Colonic mucosa (tissue), 4 donors: ENCODE measurements at places on chromosomes 7 and 10. TPM values are rescaled to one million over a fixed set of nuclear protein-coding genes. Genes with fewer than 3 reads are reported as not detected.

- no peak for DNase-seq
These were observed 64.1 kb downstream of the TMEM168 start for GRCh38 chr7:112726076-112726475.

GRCh38 chr10:79024720-79025198, 44.0 kb upstream of the ZMIZ1 start:
- DNase-seq, result no peak

- no peak for DNase-seq
These were observed 67.9 kb downstream of the CDK1 start for GRCh38 chr10:60846173-60846572.

- DNase-seq, result no peak
These were observed 91.1 kb upstream of the SP4 start for GRCh38 chr7:21336743-21337142.

DNA sequence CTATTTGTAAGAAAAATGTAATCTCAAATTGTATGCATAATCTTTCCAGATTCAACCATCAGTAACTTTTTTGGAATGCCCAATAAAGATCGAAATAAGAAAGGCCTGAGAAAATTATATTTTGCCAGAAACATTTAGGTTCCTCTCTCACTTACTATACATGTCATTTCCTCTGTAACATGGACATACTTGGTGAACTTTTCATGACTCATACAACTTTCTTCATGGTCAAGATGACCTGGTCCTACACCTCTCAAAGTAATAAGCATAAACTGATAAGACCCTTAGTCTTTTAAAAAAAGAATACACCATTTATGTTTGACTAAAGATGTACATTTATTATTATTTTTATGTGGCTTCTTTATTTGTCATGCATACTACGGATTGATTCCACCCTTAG, 125.3 kb downstream of the REEP3 start:
- no peak for DNase-seq

- DNase-seq, result no peak
These were observed 3.5 kb upstream of the LCOR start for GRCh38 chr10:96828609-96829008.

GRCh38 chr10:106493751-106494150, 670.8 kb downstream of the SORCS1 start:
- DNase-seq, result no peak

DNA sequence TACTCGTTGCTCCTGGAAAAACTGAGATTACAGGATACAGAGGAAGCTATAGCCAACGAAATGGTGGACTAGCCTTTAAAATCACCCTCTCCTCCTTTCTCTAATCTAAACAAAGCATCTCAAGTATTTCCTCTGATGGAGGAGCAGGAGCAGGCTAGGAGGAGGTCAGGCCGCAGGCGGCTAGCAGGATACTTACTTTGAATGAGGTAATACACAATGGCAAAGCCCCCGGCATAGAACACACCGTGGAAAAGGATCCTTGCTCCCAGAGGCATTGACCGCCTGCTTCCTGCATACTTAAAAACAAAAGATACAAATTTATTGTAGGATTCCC, 64.4 kb downstream of the STK17A start:
- DNase-seq, result no peak

Gene CCDC7
- 9.9 TPM for total RNA-seq

DNA sequence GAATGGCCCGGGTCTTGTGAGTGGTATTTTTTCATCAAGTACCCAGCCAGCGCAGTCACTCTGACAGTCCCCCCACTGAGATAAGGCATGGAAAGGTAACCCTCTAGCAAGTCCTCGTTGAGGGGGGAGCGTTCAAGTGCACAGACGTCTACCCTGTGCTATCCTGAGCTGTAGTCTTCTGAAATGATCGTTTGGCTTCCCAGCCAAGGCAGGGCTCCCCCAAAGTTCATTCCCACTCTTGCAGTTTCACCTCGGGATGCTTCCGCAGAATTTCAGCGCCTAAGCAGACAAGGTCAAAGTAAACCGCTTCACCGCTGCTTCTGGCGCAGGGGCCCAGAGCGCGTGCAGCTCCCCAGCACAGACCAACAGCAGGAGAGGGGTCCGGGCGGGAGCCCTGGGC, 1.8 kb downstream of the INSYN2A start:
- DNase-seq, result no peak

GRCh38 chr7:139959285-139959628, 103.5 kb downstream of the PARP12 start:
- no peak for DNase-seq

DNA sequence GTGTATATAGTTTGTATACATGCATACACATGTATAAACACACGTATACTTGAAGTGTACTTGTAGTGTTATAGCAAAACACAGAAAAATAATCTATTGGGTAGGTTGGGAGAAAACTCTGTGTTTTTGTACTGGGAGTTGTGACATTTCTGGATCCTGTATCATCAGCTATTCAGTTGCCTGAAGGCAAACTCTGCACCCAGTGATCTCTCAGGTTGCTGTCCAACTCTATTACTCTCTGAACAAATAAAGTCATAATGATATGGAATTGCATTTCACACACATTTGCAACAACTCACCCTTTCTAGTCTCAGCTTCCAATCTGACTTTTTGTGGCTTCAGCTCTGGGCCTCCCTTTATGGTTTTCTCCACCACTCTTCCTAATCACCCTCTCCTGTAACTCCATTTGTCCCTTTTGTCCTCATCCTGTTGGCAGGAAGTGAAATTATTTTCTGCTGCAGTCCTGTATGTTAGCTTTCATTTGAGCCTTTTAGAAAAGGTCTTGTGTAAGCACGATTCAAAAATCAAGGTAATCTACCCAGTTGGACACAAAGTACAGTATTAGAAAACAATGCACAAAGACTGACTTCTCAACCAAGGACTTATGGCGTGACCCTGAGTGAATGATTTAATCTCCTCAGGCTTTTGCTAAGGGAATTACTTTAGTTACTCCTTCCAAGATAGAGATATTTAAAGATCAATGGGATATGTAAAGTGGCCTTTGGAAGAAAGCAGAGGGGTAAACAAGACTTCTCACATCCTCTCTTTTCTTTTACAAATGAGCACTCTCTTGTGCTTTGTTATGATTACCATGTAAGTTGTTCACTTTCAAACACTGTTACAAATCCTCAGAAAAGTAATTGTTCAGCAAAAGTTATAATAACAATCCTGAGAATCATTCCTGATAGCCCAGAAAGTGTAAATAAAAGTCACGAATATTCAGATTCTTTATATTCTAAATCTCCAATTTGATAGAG, 249.1 kb downstream of the KCND2 start:
- no peak for DNase-seq

DNA sequence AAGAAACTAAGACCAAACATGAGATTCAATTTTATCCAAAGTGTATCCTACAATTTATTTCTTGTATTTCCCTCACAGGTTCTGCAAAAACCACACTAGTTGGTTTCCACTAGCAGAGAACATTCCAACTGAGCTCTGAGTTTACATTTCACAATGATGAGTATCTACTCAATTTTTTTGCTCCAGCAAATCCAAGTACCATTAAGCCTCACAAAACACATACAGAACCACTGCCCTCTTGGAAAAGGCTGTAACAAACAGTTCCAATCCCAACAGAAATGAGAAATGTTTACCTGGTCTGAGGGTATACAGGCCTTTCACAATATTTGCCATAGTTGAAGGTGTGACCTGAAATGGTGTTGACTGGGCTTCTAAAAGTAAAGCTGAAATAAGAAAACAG, 59.9 kb downstream of the CACUL1 start:
- DNase-seq, result no peak

- no peak for DNase-seq
These were observed 41.1 kb upstream of the TFEC start for GRCh38 chr7:116071629-116072028.

DNA sequence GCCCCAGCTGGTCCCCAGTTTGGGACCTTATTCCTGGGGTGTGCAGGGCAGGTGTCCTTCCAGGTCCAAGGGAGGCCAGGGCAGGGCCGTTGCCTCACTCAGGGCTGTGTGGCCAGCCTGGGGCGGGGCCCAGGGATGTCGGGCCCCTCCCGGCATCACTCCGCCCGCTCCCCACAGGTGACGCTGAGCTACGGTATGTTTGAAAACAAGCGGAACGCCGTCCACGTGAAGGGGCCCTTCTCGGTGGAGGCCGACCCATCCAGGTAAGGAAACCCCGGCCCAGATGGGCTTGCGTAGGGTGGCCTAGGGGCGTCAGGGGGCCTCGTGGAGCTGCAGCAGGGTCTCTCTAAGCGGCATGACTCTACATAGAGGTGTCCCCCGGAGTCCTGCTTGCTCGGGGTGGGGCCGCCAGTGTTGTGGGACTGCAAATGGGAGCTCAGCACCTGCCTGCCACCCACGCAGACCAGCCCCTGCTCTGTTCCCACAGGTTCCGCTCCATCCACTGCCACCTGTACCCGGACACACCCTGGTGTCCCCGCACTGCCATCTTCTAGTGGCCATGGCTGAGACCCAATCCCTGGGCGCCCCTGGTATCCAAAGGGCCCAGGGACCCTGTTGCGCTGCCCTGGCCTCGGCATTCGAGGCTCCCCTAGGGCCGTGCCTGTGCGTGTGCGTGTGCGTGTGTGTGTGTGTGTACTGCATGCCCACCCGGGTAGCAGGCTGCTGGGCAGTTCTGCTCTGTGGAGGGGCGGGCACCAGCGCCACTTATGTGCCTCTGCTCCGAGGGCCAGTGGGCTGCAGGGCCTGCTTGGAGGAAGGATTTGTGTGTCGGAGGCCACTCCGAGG, 7.3 kb downstream of the LFNG start:
- peak; percentile 66 for DNase-seq

DNA sequence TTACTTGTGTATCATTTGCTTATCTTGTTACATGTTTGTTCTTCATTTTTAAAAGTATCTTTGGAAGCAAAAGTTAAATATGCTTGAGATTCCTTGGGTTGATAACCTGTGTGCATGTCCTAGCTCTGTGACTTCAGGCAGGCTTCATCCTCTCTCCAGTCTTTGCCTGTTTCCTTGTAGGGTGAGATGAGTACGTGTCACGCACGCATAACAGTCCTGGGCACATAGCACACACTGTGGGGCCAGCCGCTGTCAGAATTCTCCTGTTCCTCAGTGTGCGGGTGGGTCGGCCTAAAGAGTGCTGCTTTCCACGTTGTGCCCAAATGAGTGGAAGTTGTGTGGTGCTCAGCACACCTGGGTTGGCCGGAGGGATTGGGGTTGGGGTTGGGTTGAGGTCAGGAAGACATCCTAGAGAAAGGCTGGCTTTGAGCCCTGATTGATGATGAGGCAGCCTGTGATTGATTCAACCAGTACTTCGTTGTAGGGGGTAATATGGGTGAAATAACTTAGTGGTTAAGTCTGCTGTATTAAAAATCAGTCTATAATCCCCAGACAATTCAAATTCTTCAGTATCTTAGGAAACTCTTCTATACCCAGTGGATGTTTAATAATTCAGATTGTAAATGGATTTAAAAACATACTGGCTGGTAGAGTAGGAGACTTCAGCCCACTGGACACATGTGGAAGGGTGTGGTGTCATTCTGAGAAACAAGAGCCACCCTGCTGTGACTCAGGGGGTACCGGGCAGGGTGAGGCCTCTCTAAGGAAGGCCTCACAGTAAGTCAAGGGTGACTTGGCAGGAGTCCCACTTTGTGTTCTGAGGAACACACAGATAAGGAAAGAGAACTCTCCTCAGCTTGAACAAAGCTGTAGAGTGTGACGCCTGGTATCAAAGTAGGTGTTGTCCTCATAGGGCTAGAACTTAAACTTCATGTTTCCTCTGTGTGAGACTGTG, 54.8 kb downstream of the DAGLB start:
- peak; percentile 96 for DNase-seq

DNA sequence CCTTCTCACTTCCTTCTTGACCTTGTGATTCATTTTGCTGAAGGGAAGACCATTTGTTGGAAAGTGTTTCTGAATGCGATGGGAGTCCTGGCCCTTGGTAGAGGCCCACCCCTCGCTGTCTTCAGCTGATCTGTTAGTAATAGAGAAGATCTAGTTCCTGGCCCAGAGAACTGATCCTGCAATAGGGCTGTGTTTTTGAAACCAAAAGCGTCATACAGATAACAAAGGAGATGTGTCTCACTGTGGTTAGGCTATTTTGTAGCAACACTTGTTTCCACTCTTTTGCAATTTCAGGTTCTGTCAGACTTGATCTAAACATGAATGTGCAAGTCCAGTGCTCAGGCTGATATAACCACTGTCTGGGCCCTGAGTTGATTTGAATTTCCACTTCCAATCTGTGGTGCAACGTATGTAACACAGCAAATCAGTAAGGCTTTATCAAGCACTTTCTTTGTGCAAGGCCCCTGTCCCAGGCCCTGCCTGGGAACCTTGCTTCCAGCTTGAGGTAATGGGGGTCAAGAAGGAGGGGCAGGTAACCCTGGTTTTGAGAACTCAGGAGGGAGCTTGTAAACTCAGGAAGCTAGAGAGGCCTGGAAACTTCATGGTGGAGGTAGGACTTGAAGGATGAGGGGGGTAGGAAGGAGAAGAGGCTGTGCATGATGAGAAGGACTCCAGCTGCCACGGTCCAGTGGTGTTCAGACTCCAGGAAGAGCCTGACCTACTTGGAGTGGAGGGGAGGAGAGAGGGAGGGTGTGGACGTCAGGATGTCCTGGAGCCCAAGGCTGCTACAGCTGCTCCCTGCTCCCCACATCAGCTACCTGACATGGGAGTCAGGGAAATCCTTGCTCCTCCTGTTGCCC, 42.2 kb upstream of the SRGN start:
- no peak for DNase-seq

- DNase-seq, result no peak
These were observed 37.1 kb downstream of the SMURF1 start for GRCh38 chr7:99106821-99107241.

GRCh38 chr7:68507668-68508067, 1090.6 kb upstream of the AUTS2 start:
- no peak for DNase-seq

DNA sequence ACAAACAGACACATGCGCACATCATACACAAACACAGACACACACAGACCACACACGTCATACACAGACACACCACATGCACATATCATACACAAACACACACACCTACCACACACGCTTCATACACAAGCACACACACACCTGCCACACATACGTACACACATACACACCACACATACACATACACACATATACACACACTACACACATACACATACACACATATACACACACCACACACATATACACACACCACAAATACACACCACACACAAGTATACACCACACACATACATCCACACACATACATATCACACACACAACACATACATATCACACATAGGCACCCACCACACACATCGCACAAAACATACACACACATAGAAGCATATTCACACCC, 224.7 kb downstream of the SKAP2 start:
- DNase-seq, result no peak

DNA sequence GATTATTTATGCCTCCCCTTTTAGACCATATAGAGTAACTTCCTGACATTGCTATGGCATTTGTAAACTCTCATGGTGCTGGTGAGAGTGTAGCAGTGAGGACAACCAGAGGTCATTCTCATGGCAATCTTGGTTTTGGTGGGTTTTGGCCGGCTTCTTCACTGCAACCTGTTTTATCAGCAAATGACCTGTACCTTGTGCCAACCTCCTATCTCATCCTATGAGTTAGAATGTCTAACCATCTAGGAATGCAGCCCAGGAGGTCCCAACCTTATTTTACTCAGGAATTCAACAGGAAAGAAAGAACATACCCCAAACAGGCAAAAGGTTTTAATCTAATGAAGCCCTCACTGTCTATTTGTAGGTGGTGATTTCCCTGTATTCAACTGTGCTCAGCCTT, 205.4 kb upstream of the YAE1 start:
- no peak for DNase-seq
